ENCODE measurements at places on chromosomes 16 and 17.
A peak's percentile ranks its signal among the peaks of the same experiment; 100 is the strongest.

- DNase-seq, result peak; percentile 29
Observed at GRCh38 chr16:89192956-89193575, 7.3 kb downstream of the SLC22A31 start.

- DNase-seq, result no peak
Observed at GRCh38 chr17:65407017-65407416, 154.4 kb downstream of the AXIN2 start.

DNA sequence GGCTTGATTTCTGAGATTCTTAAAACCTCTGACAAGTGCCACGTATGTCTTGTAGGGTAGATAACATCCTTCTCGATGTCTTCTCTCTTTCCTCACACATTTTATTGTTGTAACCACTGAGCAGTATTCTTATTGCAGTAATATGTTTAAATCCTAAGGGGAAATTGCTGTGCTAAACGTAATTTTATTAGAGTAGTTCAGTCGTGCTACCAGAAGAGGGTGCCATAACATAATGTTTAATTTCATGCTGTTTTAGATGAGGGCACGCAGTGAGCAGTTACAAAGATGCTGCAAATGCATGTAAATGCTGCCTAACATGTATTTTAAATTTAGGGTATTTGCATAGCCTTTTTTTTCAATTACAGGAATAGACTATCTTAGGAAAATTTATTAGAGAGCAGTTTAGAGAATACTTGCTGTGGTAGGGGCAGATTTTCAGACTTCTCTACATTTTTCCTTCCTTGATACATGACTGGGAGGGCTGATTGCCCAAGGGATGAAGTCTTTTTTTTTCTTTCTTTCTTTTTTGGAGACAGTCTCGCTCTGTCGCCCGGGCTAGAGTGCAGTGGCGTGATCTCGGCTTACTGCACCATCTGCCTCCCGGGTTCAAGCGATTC is 51.7 kb downstream of the GAN start:
- DNase-seq, result peak; percentile 36

GRCh38 chr16:52069866-52070265 is 477.1 kb downstream of the TOX3 start:
- DNase-seq, result peak; percentile 40

GRCh38 chr17:20189302-20189701 is 180.1 kb downstream of the SPECC1 start:
- DNase-seq, result no peak

DNA sequence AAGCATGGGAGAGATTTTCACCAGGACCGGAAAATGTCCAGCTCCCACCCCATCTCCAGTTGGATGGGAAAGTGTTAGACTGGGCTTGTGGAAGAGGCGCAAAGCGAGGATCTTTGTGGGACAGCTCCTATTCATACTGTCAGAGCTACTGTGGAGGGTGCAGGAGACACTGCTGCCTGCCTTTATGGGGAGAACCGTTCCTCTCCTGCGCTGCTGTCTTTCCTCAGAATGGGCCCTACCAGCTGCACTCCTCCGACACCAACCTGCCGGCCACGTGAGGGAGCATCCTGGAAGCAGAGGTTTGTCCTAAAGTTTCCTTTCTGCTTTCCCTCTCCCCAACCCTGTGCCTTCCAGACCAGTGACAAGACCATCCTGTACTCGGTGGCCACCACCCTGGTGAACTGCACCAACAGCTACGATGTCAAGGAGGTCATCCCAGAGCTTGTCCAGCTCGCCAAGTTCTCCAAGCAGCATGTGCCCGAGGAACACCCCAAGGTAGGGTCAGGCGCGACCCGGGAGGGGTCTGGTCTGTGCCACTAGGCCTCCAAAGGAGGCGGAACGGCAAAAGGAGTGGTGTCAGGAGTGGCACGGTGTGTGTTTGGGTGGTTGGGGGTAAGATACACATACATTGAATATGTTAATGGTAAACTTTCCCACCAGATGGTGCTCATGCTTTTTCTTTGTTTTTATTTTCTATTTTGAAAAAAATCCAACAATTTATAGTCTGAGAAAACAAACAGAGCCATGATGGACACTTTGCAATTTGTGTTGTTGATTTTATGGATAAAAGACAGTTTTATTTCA is 23.0 kb downstream of the SLC35G3 start:
- DNase-seq, result no peak

- DNase-seq, result peak; percentile 14
Observed at GRCh38 chr17:6286233-6286632, 148.7 kb downstream of the AIPL1 start.

- DNase-seq, result no peak
Observed at GRCh38 chr16:85696781-85697180, 8.0 kb upstream of the GINS2 start.

DNA sequence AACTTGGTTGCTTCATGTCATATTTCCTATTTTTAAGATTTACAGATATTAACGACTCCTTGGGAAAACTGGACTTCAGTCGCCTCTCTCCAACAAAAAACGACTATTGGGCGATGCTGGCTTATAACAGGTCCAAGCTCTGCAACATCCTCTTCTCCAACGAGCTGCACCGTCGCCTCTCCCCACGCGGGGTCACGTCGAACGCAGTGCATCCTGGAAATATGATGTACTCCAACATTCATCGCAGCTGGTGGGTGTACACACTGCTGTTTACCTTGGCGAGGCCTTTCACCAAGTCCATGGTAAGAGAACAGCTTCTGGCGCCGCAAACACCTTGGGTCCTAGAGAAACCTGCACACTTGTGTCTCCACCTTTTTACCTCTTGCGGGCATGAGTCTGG is 333.0 kb downstream of the WWOX start:
- no peak for DNase-seq

- no peak for DNase-seq
Observed at GRCh38 chr17:76196675-76197074, 43.6 kb downstream of the RNF157 start.

DNA sequence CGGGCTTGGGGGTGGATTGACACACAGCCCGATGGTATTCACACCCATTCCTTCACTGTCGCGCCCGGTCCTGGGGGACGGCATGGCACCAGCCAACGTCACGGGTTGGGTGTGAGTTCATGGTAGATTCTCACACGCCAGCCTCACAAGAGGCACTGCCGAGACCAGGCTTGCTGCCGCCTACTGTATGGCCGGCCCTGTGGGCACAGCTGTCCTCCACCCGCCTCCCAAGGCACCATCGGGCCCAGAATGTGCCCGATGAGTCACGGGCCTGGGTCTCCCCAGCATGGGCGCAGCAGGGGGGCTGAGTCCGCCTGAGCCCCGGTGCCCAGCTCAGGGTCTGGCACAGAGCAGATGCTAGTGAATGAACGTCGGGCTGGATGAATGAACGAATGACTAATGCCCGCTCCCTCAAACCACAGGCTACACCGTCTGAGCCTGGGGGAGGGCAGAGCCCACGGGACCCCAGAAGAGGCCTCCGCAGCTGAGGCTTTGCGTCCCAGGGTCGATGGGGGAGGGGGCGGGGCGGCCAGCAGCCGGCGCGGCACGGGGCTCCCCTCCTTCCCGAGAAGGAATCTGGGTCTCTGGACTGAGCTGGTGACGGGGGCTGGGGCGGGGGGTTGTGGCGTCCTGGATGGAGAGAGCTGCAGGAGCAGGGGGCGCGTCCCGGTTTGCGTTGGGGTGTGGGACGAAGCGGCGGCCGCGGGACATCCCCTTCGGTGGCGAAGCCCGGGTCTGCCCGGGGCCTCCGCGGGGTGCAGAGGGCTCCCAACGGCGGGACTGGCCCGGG is 829 bp downstream of the PITPNM3 start:
- peak; percentile 53 for DNase-seq

DNA sequence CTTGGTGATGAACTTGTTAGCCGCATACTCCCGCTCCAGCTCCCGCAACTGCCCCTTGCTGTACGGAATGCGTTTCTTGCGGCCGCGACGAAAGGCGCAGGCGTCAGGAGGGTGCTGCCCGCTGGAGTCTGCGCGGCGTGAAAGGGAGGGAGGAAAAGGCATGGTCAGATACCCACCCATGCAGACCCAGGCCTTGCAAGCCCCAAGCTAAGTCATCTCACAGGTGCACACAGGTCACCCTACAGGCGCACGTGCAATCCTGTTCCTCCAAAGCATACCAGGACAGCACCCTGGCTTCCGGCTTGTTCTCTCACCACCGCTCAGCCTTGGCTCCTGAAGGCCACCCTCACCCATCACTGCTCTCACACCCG is 1.6 kb downstream of the HOXB13 start:
- DNase-seq, result no peak

GRCh38 chr17:77869041-77869599 is 89.4 kb upstream of the TNRC6C start:
- no peak for DNase-seq

DNA sequence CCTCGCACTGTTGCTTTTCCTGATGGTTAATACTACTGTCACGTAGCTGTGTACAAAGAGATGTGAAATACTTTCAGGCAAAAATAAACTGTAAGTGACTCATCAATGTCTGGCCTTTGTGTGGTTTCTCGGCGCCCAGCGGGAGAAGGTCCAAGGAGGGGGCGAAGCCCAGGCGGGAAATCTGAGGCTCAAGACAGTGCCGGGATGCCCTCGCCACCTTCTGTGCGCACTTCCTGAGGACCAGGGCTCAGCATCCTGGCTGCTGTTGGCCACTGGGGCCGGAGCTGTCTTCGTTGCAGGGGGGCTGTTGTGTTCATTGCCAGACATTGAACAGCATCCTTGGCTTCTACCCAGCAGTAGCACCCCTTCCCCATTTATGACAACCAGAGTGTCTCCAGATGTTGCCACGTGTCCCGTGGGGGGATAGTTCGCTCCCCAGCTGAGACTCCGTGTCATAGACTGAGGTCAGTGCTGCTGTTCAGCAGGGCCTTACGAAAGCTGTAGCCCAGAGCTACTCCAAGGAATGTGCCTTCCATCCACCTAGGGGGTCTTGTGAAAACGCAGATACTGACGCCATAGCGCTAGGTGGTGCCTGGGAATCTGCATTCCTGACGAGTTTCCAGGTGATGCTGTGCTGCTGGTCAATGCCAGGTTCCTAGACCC is 67.3 kb upstream of the PLCG2 start:
- DNase-seq, result peak; percentile 46

- no peak for DNase-seq
Observed at GRCh38 chr17:62775876-62776275, 32.2 kb downstream of the MARCHF10 start.

GRCh38 chr16:88677721-88678120 is 8.6 kb downstream of the SNAI3 start:
- DNase-seq, result no peak

- peak; percentile 22 for DNase-seq
Observed at GRCh38 chr17:56499799-56500388, 93.6 kb upstream of the NOG start.

DNA sequence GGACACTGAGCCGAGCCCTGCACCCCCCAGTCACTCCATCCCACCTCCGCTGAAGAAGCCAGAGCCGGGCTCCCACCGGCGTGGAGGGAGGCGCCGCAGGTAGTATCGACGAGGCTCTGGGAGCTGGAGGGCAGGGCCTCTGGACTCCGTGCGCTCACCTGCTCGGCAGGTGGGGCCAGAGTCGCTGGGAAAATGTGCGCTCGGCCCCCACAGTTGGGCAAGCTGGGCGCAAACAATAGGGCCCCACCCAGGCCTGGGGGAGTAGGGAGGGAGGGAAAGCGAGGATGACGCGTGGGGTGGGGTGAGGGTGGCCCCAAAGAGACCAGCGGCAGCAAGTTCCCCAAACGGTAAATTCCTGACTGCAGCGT is 668 bp downstream of the JUP start:
- DNase-seq, result peak; percentile 94

DNA sequence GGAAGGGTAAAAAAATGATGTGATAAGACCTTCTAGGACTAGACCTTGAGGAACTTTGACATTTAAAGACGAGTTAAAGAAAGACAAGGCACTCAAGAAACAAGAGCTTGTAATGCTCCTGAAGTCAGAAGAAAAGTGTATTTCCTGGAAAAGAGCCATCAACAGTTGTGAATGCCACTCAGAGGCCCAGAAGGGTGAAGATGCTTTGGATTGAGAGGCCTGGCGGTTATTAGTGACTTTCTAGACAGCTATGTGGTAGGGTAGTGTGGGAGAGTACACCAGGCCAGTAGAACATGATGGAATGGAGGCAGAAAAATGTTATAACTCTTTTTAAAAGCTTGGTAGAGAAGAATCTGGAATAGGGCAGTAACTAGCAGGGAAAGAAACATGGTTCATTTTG is 34.1 kb upstream of the ANKFN1 start:
- no peak for DNase-seq

- DNase-seq, result no peak
Observed at GRCh38 chr17:50207792-50208567, 6.5 kb upstream of the COL1A1 start.

- DNase-seq, result no peak
Observed at GRCh38 chr16:88477631-88478519, 24.8 kb downstream of the ZFPM1 start.

DNA sequence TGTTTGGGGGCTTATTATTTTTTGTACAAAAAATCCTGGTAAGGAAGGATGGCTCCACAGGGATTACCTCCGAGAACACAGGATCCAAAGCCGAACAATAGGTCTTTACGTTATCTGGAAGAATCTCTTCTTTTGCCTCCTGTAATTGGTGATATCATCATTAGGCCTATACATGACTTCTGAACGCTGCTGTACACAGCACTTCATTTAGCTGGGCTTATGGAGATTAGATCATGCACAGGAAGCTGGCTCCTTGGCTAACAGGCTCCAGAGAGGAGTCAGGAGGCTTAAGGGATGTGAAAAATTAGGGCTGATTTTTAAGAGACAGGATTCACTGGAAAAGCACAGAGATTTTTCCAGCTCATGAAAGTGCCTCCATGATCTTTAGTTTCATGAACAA is 54.7 kb downstream of the TANGO6 start:
- no peak for DNase-seq

GRCh38 chr16:88934066-88934667 is 42.8 kb downstream of the CBFA2T3 start:
- DNase-seq, result no peak

DNA sequence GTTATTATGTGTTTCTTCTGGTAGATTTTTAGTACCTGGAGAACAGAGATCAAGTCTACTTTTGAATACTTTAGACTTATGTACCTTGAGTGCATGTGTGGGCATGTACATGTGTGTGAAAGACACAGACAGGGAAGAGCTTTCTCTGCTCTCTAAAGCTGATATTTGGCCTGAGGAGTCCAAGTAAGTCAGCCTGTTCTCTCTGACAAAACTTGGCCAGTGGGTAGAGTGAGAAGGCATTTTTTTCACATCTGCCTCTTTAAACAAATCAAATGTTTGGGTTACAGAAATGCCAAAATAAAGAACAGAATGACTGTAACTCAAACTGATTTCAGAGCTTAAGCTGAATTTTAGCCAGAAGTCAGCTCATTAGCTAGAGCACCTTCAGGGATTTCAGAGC is 309.7 kb upstream of the DYNLRB2 start:
- no peak for DNase-seq

DNA sequence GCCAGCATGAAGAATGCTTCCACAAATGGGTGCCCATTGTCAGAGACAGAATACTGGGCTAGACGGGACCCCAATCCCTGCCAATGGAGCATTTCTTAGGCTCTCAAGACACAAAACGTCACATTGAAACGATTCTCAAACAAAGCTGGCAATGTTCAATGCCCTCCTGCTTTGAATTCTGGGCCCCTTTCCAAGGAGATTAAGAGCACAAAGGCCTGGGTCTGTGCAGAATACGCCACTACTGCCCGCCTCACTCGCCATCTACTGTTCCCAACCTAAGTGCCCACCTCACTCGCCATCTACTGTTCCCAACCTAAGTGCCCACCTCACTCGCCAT is 9.7 kb downstream of the CFAP20 start:
- no peak for DNase-seq
